Effector memory CD4-positive, alpha-beta T cell (primary cell): ENCODE measurements at places on chromosomes 5 and 9.

DNA sequence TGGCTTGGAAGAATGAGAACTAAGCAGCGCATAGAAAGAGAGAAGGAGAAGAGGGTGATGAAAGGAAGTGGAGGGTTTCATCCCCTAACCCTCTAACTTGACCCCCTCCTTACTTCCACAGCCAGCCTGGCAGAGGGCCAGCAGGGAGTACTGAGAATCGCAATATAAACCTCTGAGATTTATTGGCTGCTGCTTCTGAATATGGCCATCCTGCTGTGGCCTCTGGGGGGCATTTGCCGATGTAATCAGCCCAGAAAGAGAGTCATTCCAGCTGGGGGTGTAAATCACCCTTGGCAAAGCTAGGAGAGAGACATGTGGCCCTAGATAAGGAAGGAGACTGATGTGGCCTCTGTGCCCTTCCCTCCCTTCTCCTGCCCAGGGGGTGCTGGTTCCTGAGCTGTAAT, 960 bp upstream of the GFRA3 start:
- no peaks in the 10 kb centered on the region for H3K4me1 ChIP-seq
- H3K27ac ChIP-seq = no peak overlapping the region
- no peak for DNase-seq
- H3K27me3 ChIP-seq = no peaks in the 10 kb centered on the region
- H3K36me3 ChIP-seq = no peaks in the 10 kb centered on the region

DNA sequence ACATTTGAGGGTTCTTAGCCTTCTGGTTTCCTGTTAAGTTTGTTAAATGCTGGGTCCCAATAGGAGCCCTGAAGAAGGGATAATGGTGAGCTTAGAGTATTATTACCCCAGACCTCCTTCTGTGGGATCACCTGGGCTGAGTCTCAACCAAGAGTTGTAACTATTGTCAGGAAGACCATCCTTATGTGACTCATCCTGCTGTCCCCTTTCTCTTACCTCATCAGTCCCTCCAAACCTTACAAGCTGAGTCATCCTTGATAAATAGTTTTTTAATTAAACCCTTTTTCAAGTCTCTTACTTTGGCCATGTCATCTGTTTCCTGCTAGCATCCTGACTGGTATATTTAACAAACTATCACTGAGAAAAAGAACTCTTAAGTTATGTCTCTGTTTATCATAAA, 502.8 kb downstream of the LRRC70 start:
- H3K27ac ChIP-seq = no peak overlapping the region
- no peaks in the 10 kb centered on the region for H3K36me3 ChIP-seq

GRCh38 chr5:113505181-113505580, 8.3 kb upstream of the YTHDC2 start:
- no peak overlapping the region for H3K27ac ChIP-seq
- no peaks in the 10 kb centered on the region for H3K27me3 ChIP-seq
- DNase-seq = no peak
- no peaks in the 10 kb centered on the region for H3K36me3 ChIP-seq
- no peak overlapping the region for H3K4me3 ChIP-seq

DNA sequence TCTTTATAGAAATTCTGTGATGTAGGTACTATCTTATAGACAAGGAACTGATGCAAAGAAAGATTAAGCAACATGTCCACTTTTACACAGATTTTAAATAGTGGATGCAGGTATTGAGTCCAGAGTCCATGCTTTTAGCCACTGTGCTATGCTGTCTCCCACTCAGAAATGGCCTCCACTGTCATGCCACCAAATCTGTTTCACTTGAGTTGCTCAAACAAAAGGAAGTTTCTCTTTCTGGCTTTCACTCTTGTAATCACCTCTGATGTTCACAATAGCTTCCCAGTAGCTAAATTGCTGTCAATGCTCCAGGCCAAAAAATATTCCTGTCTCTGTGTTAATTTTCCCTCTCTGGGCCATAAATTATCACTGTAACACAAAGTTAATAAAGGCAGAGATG, 77.0 kb upstream of the RASA1 start:
- H3K4me1 ChIP-seq = no peaks in the 10 kb centered on the region
- no peak for DNase-seq
- H3K27me3 ChIP-seq = no peaks in the 10 kb centered on the region
- H3K36me3 ChIP-seq = no peaks in the 10 kb centered on the region
- no peak overlapping the region for H3K27ac ChIP-seq
- no peak overlapping the region for H3K4me3 ChIP-seq

GRCh38 chr9:10146517-10147331, 466.1 kb downstream of the PTPRD start:
- no peaks in the 10 kb centered on the region for H3K4me1 ChIP-seq
- no peak overlapping the region for H3K27ac ChIP-seq
- no peaks in the 10 kb centered on the region for H3K36me3 ChIP-seq
- H3K27me3 ChIP-seq = no peaks in the 10 kb centered on the region
- no peak overlapping the region for H3K4me3 ChIP-seq

DNA sequence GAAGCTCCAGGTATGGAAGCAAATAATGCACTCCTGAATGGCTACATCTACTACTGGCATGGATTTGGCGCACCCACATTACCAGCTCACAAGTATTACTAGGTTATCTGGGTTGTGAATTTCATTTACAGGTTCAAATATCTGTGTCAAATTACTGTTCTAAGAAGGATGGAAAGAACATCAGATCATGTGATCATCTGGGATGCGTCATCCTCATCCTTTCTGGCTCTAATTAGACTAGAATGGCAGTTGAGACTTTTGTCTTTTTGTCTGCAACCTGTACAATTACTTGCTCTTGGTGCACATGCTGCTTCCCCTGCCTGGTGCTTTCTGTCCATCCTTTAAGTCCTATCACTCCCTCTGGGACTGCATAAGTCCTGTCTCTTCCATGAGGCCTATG, 64.1 kb downstream of the PJA2 start:
- H3K4me1 ChIP-seq = no peaks in the 10 kb centered on the region
- no peak overlapping the region for H3K27ac ChIP-seq
- no peak overlapping the region for H3K4me3 ChIP-seq
- peaks cover 28% of the 10 kb centered on the region for H3K36me3 ChIP-seq
- H3K27me3 ChIP-seq = no peaks in the 10 kb centered on the region
- DNase-seq = no peak

DNA sequence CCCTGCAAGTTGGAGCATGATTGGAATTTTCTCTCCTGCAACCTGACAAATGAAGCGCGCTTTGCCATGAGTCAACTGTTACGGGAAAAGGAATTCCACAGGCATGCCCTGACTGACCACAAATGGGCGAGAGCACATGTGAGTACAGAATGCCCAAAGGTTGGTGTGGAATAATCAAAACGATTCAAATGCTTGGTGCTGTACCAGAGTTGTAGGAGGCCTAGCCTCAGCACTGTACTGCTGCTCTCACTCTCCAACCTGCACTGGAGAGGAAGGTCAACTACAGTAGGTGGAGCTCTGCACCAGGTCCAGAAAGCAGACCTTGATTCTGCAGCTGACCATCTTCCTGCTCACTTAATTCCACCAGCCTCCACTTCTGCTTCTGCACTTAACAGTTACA, 406.9 kb upstream of the ACTBL2 start:
- H3K4me1 ChIP-seq = no peaks in the 10 kb centered on the region
- H3K4me3 ChIP-seq = no peak overlapping the region
- no peaks in the 10 kb centered on the region for H3K27me3 ChIP-seq
- no peak for DNase-seq

GRCh38 chr9:124015661-124016131, 4.1 kb downstream of the LHX2 start:
- no peak overlapping the region for H3K27ac ChIP-seq
- H3K27me3 ChIP-seq = peaks cover 81% of the 10 kb centered on the region
- H3K4me1 ChIP-seq = peaks cover 35% of the 10 kb centered on the region
- H3K36me3 ChIP-seq = no peaks in the 10 kb centered on the region
- H3K4me3 ChIP-seq = no peak overlapping the region

DNA sequence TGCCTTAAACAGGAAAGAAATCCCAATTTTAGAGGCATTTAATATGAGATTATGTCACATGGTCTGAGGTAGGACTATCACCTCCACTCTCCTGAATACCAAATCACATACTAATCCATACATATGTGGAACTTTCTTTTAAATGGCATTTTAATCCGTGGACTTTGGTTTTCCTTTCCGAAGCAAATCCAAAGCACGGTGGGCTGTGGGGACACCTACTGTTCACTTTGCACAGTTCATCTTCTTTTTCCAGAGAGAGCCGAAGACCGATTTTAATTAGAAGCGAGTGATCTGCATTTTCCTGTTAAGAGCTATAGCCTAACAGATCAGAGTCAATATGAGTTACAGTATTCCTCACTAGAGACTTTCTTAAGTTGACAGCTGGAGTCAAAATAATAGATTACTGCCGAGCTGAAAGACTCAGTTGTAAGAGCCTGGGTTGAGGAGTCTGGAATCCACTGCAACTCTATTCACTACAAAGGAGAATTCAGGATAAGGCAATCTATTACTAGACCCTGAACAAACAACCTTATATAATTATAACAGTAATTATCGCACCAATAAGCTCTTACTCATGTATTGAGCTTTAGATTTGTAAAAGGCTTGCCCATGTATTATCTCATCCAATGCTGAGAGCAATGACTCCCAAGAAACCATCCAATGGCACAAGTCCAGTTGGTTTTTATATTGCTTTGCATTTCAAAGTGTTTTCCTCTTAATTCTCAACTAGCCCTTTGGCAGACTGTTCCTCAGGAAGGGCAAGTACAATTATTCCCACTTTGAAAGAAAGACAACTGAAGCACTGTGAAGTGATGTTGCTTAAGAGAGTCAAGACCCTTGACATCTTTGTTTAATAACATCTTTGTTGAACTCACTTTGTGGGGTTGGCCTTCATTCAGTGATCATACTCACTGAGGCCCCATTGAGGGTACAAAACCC, 144.7 kb downstream of the TRPM6 start:
- H3K4me3 ChIP-seq = no peak overlapping the region
- no peaks in the 10 kb centered on the region for H3K27me3 ChIP-seq
- DNase-seq = no peak

GRCh38 chr9:95316794-95317118, 753 bp downstream of the FANCC start:
- DNase-seq = no peak
- H3K4me3 ChIP-seq = peak overlapping the region; percentile 96
- no peaks in the 10 kb centered on the region for H3K4me1 ChIP-seq
- H3K27ac ChIP-seq = peak overlapping the region; percentile 65
- no peaks in the 10 kb centered on the region for H3K36me3 ChIP-seq

GRCh38 chr5:77407152-77407551, 85.0 kb downstream of the WDR41 start:
- no peak for DNase-seq
- H3K36me3 ChIP-seq = no peaks in the 10 kb centered on the region
- no peak overlapping the region for H3K27ac ChIP-seq
- no peaks in the 10 kb centered on the region for H3K4me1 ChIP-seq
- H3K4me3 ChIP-seq = no peak overlapping the region

- no peak for DNase-seq
- H3K27me3 ChIP-seq = no peaks in the 10 kb centered on the region
- no peak overlapping the region for H3K4me3 ChIP-seq
- no peaks in the 10 kb centered on the region for H3K4me1 ChIP-seq
- no peaks in the 10 kb centered on the region for H3K36me3 ChIP-seq
Observed at GRCh38 chr5:178069909-178070308, 43.4 kb upstream of the N4BP3 start.

DNA sequence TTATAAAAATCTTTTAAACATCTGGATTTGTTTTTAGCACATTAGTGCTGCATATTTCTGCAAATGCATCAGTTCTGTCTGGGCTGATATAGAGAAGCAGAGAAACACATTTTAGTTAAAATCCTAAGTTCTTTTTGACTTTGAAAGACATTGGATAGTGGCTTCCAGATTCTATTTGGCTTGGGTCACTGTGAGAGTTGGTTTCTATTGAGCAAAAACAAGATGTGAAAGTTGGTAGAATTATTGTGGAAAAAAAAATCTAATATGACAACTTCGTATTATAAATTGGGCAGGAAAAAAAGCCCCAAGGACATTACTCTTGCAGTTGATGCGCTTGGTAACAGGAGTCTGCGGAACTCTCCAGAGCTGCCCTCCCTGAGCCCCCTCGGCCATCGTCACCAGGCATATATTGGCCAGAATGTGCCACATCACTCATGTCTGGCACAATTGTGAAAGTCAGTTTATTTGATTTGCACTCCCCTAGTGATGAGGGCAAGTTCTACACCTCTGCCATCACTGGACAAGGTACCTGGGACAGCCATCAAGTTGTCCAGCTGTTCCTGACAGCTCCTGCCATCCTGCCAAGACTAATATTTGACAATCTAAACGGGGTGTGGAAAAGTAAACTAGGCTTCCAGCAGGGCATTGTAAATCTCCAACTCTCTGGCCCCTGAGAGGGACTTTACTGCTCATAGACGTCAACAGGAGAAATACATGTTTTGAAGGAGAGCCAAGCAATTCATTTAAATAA, 334.5 kb downstream of the TENT4A start:
- no peak overlapping the region for H3K27ac ChIP-seq
- H3K4me3 ChIP-seq = no peak overlapping the region
- no peak for DNase-seq
- H3K36me3 ChIP-seq = no peaks in the 10 kb centered on the region

GRCh38 chr5:136249678-136250266, 56.8 kb upstream of the SMIM32 start:
- no peaks in the 10 kb centered on the region for H3K27me3 ChIP-seq
- no peak overlapping the region for H3K27ac ChIP-seq
- H3K36me3 ChIP-seq = no peaks in the 10 kb centered on the region
- no peak for DNase-seq

GRCh38 chr9:78592811-78593210, 295.9 kb downstream of the PSAT1 start:
- no peaks in the 10 kb centered on the region for H3K27me3 ChIP-seq
- no peaks in the 10 kb centered on the region for H3K4me1 ChIP-seq
- no peak for DNase-seq
- H3K4me3 ChIP-seq = no peak overlapping the region

DNA sequence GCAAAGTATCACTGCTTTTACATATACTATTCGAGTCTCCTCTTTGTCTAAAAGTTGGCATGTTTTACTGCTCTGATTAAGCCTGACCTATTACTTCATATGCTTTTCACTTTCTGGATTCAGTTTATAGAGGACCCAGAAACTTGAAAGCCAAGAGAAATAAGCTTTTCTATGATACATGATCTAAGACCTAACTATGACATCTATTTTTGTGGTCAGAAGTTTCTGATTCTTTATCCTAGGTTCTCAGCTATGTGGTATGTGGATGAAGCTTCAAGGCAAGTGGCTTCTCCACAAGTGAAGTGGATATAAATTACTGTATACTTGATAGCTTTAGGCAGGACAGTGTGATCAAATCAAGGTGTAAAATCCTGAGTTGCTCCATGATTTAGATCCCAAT, 6.3 kb downstream of the EDIL3 start:
- H3K4me3 ChIP-seq = no peak overlapping the region
- H3K27me3 ChIP-seq = peaks cover 8% of the 10 kb centered on the region
